ENCODE measurements at places on chromosomes 4 and X. TPM values are rescaled to one million over a fixed set of nuclear protein-coding genes. Genes with fewer than 3 reads are reported as not detected.
A peak's percentile ranks its signal among the peaks of the same experiment; 100 is the strongest.

Gene C4orf50
- total RNA-seq: 0.52 TPM

Gene NRK
- 136 TPM for total RNA-seq

Gene SYN1
- total RNA-seq: 4.2 TPM

Gene XK
- total RNA-seq: 1.7 TPM

Gene SCARB2
- 107 TPM for total RNA-seq

Gene VEGFD
- 0.83 TPM for total RNA-seq

Gene CFP
- total RNA-seq: 0.51 TPM

Gene MAGEA10
- total RNA-seq: not detected

Gene SPIN2A
- total RNA-seq: 1.1 TPM

DNA sequence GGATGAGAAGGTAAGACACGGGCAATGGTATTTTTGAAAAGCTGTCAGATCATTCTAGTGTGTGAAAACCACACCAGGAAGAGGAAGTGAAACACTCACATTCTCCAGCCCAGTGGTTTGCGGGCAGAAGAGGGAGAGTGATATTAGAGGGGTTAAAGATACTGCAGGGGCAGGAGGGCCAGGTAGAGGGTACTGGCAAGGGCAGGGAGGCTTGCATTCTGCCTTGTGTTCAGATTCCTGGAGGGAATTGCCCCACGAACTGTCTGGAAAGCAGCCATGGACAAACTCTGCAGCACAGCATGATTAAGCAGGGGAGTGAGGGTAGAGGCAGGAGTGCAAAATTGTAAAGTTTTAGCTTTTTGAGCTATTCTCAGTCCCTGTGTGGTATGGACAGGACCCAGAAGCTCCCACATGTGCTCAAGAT, 30.9 kb downstream of the NIPAL1 start:
- DNase-seq: no peak

- no peak for DNase-seq
These were observed 263.0 kb downstream of the IQCM start for GRCh38 chr4:149552601-149553000.

- no peak for DNase-seq
These were observed 24.6 kb downstream of the ABLIM2 start for GRCh38 chr4:8133897-8134563.

DNA sequence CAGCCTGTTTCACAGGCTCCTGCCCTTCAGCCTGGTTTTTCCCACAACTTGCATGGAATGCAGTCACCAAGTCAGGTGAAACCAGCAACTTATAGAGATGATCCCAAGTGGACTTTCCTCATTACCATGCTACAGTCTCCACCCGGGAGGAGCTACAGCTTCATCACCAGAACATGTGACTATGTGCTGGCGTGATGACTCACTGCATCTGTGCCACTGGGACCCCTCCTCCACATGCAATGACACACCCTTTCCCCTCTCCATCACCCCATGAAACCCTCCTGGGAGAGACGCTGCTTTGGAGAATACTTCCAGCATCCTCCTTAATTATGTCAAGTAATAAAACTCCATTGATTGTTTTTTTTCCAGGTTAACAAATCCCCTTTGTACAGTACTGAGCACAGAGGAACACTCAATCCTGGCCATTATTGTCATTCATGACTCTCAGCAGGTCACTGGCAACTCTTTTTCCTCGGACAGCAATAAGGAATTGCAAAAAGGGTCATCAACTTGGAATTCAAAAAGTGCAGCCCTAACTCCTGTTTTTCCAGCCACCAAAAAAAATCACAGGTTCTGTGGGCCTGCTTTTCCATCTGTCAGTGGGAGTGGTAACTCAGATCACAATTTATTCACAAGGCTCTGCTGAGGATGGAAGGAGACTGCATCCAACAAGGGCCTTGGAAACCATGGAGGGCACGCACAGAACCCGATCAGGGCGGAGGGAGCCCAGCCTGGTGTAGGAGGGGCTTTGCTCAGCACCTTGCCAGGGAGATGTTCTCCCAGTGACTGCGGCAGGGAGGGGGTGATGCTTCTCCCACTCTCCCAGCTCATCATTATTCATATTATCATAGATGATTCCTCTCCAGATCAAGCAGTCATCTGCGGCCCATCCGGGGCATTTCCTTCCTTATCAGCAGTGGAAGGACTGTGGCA, 17.4 kb downstream of the QDPR start:
- DNase-seq: no peak

DNA sequence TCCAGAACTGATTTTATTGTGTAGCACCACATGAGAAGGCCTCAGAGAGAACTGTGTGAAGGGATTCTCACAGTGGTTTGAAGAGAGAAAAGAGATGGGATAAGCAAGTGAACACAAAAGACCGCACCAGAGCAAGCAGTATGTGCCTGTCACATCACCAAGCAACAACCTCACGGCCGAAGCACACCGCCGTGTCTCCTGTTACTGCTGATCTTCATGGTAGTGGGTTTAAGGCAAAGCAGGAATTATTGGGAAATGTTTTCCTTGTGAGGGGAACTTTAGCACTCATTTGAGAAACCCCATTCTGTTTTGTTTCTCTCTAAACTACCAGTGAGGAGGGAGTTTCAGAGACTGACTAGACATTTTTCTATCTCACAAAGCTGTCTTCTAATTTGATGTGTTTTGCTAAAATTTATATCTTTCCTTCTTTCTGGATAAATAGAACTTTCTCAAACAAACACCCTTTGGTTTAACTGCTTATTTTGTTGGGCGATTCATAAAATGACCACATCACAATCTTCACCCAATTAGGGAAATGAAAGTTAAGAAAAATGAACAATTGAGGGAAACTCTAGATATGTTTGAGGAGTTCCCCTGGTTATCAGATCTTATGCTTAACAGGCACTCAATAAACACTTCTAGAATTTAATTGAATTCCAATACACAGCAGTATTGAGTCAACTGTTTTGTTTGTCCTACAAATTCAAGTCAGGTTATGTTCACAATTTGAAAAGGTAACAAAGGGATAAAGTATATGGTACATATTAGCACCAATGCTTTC, 16.5 kb downstream of the SH3KBP1 start:
- no peak for DNase-seq

GRCh38 chr4:6121276-6121850, 79.0 kb downstream of the JAKMIP1 start:
- peak; percentile 31 for DNase-seq

DNA sequence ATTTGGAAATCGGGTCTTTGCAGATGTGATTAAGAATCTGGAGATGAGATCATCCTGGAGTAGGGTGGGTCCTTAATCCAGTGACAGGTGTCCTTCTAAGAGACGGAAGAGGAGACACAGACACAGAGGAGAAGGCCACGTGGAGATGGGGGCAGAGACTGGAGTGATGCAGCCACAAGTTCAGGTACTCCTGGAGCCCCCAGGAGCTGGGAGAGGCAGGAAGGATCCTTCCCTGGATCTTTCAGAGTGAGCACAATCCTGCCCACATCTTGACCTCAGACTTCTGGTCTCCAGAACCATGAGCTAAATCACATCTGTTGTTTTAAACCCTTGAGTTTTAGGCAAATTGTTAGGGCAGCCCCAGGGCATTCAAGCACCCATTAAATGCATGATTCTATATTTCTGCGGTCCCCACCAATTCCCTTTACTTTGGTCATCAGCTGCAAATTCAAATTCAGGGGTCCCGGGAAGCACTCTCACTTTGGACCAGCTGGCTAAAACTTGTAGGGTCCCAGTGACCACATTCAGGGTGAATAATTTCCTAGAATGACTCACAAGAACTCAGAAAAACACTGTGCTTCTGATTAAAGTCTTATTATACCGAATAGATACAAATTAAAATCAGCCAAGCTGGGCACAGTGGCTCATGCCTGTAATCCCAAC, 12.8 kb upstream of the AKAP17A start:
- no peak for DNase-seq

GRCh38 chr4:81096566-81096965, 66.1 kb downstream of the BMP3 start:
- DNase-seq: no peak

- no peak for DNase-seq
These were observed 66.7 kb downstream of the NAT8L start for GRCh38 chr4:2125831-2126230.

- no peak for DNase-seq
These were observed 97.0 kb upstream of the PTPN13 start for GRCh38 chr4:86497131-86497530.

- DNase-seq: no peak
These were observed 145.6 kb downstream of the ARX start for GRCh38 chrX:24870143-24870542.

DNA sequence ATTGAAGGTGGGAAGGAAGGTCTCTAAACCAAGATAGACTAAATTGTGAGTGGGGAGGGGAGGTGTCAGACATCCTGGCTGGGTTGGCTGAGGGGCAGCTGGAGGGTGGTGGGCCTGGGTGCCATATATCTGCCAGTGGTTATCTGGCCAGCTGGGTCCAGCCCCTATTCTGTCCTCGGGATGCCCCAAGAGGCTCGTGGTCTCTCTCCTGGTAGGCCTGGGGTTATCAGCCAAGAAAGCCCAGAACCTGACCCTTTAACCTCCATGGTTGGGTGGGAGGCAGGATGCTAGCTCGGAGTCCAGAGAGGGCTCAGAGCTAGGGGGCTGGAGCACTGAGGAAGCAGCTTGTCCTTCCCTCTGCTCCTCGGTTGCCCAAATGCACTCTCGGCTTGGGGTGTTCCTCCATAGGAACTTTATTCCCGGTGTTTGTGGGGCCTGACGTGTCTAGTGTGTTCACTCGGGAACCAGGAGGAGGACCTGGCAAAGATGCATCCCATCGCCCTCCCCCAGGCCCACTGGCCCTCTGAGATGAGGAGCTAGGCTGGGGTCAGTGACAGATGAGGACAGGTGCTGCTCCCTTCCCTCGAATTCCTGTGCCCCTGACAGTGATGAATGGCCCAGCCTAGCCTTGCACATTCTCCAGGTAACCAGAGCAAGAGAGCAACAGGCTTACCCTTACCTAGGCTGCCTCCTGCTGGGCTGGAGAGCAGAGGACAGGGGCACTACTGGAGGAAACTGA, 5.2 kb upstream of the EFNB1 start:
- no peak for DNase-seq

DNA sequence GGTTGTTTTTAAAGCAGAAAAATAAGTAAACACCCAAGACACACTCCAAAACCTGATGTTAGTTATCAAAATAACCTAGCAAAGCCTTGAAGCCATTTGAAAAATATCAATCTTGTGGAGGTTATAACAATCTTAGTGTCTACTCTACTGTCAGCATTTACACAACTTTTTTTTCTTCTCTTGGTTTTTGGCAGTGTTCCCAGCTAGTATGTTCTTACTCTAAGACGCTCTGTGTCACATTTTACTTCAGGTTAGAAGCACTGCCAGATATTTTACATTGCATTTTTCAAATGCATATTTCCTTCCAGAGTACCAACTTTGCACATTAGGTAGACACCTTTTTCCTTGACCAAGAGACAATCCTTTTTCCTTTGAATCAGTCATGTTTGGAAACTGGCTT, 114.0 kb upstream of the INPP4B start:
- DNase-seq: no peak

GRCh38 chr4:89906777-89907521, 12.3 kb downstream of the MMRN1 start:
- DNase-seq: no peak

GRCh38 chrX:78655642-78656041, 3.5 kb downstream of the RTL3 start:
- DNase-seq: no peak

DNA sequence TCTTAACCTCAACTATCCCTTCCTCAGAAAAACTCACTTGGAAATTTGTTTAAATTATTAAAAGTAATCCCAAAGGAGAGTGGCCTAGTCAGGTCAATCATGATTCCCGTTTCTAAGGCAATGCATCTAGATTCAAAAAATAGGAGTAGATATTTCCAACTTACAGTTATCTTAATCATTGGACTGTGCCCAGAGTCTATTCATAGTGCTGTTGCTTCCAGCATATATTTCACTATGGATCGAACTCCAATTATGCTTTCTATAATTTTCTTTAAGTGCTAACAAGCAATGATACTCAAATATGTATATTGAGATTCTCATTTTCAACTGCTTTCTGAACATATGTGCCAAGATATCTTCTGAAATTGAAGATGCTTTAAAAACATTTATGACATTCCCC, 229.2 kb upstream of the NWD2 start:
- DNase-seq: no peak

DNA sequence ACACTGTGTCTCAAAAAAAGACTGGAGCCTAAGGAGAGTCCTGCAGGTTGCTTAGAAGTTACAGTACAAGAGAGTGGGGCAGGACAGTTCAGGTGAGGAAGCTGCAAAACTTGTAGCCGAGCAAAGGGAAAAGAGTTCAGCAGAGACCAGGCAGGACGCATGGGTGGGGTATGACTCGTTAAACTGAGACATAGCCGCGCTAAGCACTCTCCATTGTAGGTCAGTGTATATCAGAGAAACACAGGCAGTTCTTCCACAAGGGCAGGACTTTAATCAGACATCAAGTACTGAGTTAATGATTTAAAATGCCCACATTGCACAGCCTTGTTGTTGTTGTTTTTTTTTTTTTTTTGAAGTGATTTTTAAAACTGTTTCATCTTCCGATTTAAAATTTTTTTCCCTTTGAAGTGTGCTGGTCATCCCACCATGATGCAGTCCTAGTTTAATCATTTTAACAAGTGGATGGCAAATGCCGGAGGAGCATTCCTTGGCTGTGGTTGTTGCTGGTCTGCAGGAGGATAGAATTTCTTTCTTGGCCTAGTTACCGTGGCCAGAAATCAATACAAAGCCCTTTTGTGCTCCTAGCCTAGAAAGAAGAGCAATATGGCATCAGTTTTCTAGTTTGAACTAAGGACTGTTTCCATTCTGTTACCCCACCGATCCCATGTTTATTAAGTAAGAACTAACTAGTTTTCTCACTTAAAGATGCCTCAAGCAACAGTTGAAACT, 10.3 kb downstream of the LAP3 start:
- no peak for DNase-seq

GRCh38 chrX:43269201-43269600, 386.9 kb upstream of the MAOA start:
- DNase-seq: no peak

GRCh38 chr4:1937550-1937949, 66.4 kb downstream of the NSD2 start:
- no peak for DNase-seq

GRCh38 chrX:27807690-27808089, at the start of gene MAGEB10:
Gene MAGEB10 (plus strand): TSS chrX:27807990. CDS start chrX:27821307, 13,317 bp downstream.
- DNase-seq: no peak

- no peak for DNase-seq
These were observed 76.7 kb downstream of the SH3BGRL start for GRCh38 chrX:81278616-81279015.

- no peak for DNase-seq
These were observed 1.6 kb upstream of the RBM46 start for GRCh38 chr4:154779362-154779947.

DNA sequence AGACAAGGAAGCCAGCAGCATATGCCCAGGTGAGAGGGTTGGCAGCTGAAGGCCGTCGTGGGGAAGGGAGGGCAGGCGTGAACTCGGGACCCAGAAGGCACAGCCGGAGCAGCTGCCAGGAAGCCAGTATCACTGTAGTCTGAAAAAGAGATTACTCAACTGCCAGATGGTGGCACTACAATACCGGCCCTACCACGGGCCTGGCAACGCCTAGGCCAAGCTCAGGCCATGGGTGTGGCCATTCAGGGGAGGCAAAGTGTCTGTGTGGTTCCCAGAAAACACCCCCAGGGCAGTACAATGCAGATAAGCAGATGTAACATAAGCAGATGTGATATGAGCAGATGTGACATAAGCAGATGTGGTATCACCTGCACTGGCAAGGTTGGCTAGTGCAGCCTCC, 236.0 kb downstream of the AFAP1 start:
- DNase-seq: no peak

Measured in type B pancreatic cell (in vitro differentiated cells).